ENCODE measurements at places on chromosomes 5 and 9.

GRCh38 chr5:1245905-1246576 is 20.9 kb downstream of the SLC6A18 start:
- no peak for DNase-seq

GRCh38 chr9:121721058-121721350 is 69.6 kb downstream of the DAB2IP start:
- no peak for DNase-seq

DNA sequence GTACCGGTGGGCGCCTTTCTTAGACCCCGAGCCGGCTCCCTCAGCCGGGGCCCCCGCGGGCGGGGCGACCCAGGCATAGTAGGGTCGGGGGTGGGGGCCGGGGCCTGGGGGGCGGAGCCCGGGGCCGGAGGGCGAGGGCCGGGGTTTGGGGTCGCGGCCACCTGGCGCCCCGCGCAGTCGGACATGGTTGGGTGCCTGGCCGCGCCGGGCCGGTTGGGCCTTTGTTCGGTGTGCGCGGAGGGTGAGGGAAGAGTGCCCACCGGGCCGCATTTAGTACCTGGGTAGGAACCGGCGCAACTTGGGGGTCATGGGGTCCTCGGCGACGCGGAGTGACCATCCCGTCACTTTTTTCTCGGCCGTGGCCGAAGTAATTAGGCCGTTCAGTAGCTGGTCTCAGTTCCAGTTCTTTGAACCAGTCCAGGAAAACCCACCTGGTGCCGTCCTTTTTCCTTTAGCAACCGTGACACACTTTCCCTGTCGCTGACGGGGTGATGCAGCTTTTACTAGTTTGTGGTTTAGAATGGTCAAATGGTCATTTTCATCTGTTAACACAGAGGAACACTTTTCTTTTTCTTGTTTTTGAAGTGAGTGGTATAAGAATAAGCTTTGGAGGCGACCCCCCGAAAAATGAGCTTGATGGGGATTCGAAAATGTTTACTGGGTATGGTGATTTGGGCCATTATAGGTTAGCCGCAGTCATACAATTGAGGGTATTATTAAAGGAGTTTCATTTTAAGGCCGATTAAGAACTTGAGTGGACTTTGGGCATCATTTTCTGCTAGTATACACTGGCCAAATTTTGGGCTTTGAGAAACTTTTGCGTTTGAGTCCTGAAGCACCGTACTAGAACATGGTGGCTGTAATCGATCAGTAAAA is 589 bp downstream of the CKS2 start:
- DNase-seq = no peak

GRCh38 chr9:133978226-133978898 is 13.8 kb downstream of the VAV2 start:
- no peak for DNase-seq

GRCh38 chr9:70091103-70091502 is 47.5 kb downstream of the MAMDC2 start:
- no peak for DNase-seq

GRCh38 chr5:56143373-56143714 is 89.8 kb downstream of the ANKRD55 start:
- DNase-seq = no peak

GRCh38 chr5:142659405-142659804 is 26.5 kb downstream of the FGF1 start:
- DNase-seq = no peak

- no peak for DNase-seq
Measured at GRCh38 chr5:37831821-37832534, 7.9 kb downstream of the GDNF start.

DNA sequence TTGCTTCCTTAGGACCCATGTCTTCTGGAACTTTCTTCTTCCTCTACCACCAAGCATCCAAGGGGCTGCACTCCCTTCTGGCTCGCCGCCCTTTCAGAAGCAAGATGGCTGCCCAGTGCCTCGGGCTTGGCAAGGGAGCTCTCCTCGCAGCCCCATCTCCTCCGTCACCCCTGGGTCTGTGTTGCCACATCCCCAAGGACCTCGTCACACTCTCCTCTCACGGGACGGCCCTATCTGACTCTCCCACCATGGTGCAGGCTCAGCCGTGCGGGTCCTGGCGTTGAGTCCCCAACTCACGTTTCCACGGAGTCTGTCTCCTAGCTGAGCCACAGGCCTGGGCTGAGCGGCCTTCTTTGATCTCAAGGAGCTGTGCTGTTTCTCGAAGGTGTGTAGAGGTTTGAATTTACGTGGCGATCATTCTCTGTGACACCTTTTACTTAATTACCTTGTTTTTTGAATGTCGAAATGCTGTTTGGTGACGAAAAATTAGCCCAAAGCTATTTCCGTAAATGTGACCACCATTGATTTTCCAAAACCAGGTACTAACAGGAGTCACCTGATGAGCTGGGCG is 15.0 kb upstream of the SCGB3A1 start:
- no peak for DNase-seq

- no peak for DNase-seq
Measured at GRCh38 chr5:374631-375335, 53.3 kb downstream of the AHRR start.

DNA sequence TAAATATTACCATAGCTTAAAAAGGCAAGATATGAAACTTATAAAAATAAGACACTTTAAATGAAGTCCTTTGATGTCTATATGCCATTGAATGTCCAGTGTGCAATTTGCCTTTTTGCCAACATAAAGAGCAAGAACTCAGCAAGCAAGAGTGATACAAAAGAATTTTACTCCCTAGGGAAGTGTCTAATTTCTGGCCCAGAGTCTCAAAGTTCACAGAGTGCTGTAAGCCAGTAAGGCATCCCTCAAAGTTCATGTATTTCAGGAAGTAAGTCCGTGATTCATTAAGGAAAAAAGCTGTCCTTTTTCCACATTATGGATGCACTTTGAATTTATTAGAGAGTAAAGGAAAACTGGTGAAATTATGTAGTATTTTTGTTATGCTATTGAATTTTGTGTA is 185.2 kb downstream of the CCDC171 start:
- DNase-seq = no peak

- DNase-seq = no peak
Measured at GRCh38 chr9:124187311-124187710, 70.4 kb upstream of the NEK6 start.

DNA sequence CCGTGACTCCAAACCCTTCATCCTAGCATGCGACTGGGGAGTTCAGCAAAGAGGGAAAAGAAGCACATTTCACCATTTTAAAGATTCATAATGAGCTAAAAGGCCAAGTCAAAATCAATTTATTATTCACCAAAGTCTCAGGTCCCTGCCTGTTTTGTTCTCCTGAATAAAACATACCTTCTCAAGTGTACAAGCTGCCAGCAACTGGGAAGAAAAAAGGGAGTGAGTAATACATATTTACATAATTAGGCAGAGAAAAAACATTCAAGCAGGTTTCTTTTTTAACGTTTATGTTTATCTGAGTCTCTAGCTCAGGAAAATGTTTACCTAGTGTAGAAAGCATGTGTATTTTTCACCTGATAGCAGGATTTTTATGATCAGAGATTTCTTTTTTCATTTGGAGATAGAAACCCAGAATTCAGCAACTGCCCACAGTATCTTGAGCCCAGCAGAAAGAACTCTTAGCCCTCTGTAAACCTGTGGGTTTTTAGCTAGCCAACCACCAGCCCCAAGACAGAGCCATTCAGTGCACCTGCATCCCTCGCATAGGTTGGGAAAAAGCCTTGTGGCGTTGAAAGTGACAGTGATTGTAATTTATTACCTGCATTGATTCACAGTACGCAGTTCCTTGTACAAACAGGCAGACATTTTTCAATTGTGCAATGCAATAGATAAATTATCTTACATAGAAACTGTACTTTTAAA is 117.9 kb upstream of the GRIA1 start:
- no peak for DNase-seq

DNA sequence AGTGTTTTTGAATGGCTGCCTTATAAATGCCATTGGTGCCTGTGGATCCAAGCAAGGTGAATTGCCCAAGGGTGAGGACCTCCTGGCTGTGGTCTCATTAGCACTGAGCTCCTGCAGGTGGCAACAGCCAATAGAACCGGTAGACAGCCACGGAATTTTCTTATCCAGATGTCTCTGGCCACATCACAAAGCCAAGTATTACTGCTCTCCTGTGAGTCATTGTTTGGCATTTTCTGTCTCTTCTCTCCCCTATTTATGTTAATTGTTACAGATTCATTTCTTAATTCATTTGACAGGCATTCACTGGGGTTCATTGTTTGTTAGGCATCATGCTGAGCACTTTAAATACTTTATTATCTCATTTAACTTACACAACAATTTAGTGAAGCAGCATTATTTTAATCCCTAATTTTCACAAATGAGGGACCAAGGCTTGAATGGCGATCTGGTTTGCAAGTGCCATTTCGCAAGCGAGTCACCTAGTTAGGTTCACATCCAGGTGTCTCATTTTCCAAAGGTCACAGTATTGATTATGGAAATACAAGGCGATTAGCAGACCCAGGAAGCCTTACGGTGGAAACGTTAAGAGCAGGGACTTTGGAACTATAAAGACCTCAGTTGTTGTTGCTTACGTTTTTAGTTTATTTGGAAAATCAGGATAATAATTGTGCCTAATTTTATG is 58.2 kb upstream of the DPYSL3 start:
- DNase-seq = no peak

GRCh38 chr9:127277099-127277498 is 12.5 kb downstream of the GARNL3 start:
- no peak for DNase-seq

- DNase-seq = no peak
Measured at GRCh38 chr5:17477043-17477442, 21.0 kb upstream of the TAF11L2 start.

DNA sequence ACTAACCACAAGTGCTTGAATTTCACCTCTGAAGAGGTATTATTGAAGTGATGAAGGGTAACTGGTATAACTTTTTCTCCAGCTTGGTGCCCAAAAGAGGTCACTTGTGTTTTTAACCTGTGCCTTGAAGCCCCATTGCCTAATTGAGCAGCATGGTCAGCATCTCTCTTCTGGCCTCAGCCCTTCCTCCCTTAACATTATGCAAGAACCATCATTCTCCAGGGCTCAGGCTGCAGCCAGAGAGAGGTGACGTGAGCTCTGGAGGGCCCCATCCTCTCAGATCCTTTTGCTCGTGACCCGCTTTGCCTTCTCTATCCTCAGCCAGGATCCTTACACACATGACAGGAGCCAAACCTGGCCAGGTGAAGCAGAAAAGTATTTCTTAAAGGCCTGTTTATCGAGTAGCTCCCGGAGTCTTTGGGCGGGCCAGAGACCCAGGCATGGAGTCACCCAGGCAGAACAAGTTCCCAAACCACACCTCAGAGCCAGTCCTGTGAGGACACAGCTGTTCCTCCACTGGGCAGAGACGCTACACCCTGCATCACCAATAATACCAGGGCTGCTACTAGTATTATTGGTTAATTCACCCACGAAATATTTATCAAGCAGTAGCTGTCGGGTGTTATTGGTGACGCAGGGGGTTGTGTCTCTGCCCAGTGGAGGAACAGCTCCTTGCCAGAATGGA is 29.6 kb upstream of the BOD1 start:
- DNase-seq = no peak

DNA sequence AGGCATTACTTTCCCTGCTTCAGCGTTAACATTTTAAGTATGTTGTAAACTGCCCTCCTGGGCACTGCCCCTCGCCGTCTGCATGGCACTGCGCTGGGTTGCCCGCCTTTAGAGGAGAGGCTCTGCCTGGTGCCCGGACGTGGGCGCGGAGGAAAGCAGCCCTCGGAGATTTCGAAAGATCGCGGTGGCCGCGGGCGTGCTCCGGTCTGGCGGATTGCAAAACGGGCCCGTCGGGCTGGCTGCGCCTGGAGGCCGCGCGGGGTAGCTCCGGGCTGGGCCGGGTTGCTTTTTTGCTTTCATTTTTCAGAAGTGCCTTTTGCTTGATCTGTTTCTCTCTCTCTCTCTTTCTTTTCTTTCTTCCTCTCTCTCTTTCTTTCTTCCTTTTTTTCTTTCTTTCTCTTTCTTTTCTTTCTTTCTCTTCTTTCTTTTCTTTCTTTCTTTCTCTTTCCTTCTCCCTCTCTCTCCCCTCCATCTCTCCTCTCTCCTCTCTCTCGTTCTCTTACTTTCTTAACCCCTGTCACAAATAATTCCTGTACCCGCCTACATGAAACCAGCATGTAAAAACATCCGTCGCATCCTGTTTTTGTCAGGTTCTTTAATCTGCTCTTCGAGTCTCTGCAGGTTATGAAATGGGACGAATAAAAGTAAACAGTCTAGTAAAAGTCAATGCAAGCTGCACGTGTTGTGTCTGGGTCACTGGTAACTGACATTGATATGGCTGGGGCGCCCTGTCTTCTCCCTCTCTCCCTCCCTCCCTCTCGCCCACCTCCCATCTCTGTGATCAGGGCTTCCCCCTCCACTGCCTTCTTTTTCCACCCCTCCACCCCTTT is 1.7 kb downstream of the FST start:
- no peak for DNase-seq

DNA sequence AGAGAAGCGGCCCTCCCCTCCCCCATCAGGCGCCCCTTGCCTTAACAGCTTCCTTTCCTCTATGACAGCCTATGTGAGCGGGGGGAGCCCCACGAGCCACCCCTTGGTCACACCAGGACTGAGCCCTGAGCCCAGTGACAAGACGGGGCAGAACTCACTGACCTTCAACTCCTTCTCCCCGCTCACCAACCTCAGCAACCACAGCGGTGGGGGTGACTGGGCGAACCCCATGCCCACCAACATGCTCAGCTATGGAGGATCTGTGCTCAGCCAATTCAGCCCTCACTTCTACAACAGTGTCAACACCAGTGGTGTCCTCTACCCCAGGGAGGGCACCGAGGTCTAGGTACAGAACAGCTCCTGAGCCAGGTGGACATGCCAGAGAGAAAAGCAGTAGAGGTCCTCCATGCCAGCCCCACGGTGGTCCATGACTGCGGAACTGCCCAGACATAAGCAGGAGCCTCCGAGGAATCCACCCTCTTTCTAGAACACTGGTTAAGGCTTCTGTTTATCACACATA is 2.6 kb downstream of the FOXI1 start:
- no peak for DNase-seq

DNA sequence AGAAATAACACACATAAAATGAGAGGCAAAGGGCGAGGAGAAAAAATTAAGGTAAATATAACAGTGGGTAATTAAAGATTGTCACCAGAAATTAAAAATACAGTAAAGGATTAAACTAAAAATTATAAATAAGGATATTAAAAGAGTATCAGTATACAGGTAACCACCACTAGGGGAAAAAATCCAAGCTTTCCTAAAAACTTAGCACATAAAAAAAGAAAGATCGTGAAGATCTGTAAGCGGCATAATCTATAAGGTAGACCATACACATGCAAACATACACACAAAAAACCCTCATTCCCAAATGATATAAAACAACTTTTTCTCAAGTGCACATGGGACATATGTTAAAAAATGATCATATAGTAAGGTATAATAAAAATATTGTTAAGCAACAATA is 577.3 kb upstream of the NUDT12 start:
- no peak for DNase-seq

DNA sequence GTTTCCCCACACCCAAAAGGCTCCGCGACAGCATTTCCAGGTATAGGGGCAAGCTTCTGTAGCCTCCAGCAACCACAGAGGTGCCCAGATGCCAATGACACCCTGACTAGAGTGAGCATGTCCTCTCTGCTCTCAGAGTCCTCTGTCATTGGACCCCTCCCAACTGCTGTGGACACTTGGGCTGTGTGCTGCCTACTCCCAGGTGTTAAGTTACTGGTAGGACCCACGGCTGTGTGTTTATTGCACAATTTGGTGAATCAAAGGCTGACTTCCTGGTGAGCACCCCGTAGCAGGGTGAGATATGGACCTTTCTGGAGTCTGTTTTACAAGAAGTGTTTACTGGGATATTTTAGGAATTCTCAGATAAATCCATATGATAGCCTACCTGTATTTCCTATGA is 36.0 kb downstream of the SH3GL2 start:
- DNase-seq = no peak

Data from WERI-Rb-1 (cell line).